ENCODE measurements at places on chromosomes 5 and 9. TPM values are rescaled to one million over a fixed set of nuclear protein-coding genes. Genes with fewer than 3 reads are reported as not detected.

- no peak for DNase-seq
These were observed 26.3 kb upstream of the PTPDC1 start for GRCh38 chr9:94057918-94058317.

DNA sequence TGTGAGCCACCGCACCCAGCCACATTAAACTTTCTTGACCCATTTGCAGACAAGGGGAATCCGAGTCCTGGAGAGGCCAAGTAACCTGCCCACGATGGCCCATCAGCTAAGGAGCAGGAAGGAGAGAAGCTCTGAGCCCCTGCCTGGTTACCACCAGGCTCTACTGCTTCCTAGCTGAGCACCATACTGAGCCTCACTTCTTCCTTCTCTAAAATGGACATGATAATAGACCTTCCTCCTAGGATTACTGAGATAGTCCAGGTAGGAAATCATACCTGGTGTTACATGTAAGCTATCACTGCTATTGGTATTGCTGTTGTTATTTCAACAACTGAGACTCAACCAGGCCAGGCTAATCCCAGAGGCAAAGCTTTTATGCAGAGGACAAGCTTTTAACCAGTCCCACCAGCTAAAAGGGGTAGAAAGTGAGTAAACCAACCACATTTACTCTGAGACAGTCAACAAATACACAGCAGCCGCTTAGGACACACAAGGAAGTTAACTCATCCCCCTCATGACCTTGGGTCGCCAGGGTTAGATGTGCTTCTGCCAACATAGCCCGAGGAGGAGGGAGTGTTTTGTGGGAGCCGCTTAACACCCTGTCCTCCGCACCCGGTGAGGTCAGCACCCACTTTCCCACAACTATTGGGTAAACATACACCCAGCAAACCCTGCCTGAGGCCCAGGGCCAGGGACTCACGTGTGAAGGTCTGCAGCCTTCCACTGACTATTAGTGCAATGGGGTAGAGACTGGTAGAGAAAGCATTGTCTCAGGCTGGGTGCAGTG, 20.6 kb upstream of the PTGES start:
- DNase-seq, result no peak

GRCh38 chr9:112971415-112971814, 40.6 kb downstream of the ZNF883 start:
- DNase-seq, result no peak

DNA sequence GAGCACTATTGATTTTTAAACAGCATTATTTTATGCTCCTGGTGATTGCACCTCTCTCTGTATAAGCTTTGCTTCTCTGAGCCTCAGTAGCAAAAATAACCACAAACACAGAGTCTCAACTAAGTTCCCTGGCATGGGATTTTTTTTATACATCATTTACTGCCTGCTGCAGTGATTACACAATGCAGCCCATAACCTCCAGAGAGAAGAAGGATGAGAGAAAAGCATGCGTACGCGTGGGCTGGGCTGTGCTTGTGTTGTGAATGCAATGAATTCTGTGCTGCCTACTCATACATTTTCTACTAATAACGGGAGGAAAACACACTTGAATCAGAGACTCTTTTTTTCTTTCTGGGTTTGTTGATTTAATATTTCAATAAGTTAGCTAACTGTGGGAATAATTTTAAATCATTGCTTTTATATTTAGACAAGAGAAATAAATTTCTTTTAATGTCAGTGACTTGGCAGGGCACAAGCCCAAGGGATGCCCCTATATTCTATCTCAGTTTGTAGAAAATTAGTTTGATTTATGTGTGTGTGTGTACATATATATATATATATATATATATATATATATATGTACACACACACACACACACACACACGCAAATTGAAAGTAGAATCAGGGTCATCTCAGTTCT, 351.5 kb downstream of the MED10 start:
- no peak for DNase-seq

DNA sequence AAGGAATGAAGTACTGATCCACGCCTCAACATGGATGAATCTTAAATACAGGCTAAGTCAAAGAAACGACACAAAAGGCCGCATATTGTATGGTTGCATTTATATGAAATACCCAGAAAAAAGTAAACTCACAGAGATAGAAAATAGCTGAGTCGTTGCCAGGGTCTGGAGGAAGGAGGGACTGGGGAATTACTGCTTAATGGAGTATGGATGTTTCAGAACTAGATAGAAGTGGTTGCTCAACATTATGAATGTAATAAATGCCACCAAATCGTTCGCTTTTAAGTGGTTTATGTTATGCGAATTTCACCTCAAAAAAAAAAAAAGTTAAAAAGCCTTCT, 784 bp upstream of the MSANTD3 start:
- no peak for DNase-seq

FST gene
- not detected for total RNA-seq

NUTM2G gene
- not detected for total RNA-seq

LYSMD3 gene
- 13.8 TPM for total RNA-seq
